ENCODE measurements at places on chromosomes 16 and 17.
A peak's percentile ranks its signal among the peaks of the same experiment; 100 is the strongest.

DNA sequence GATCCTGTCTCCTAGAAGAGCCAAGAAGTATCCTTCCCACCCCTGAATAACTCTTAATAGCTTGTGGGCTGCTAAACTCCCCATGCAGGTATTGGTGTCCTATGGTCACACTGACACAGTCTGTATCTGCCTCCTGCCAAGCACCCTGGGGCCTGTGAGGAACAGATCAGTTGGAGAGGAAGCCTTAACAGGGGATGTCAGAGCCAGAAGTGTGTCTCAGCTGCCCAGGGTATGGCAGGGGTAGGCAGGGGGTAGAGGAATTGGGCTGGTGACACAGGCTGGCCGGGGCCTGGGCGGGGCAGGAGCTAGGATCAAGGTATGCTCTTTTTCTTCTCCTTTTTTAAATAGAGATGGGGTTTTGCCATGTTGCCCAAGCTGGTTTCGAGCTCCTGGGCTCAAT, 44.7 kb downstream of the DDX19A start:
- DNase-seq: no peak

DNA sequence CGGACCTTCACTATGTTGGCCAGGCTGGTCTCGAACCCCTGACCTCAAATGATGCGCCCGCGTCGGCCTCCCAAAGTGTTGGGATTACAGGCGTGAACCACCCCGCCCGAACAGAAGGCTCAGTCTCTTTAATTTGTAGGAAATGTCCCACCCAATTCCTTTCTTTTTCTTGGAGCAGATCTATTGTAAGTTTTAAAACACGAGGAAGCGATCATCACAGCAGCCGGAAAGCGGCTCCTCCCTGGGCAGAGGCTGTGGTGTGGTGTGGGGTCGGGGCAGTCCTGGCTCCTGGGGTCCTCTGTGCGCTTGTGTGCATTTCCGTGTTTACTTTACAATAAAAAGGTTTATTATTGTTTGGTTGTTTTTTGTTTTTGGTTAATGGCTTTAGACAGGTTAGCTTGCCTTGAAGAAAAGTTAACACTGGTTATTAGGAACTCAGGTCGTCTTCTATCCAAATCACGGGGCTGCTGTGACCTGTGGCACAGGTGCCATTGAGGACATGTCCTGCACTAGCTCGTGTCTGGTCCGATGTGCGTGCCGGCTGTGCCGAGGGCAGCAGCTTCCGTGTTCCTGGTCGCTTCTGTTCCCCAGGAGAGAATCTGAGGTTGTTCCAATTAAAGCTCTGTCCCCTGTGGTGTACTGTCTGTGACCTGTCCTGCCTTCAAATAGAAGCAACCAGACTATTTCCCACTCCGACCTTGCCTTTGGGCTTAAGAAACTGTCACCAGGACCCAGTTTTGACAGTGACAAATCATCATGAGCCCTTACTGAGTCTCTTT, 83.1 kb downstream of the SEC14L1 start:
- no peak for DNase-seq

- DNase-seq: no peak
Observed at GRCh38 chr16:46996391-46996790, 22.9 kb upstream of the DNAJA2 start.

DNA sequence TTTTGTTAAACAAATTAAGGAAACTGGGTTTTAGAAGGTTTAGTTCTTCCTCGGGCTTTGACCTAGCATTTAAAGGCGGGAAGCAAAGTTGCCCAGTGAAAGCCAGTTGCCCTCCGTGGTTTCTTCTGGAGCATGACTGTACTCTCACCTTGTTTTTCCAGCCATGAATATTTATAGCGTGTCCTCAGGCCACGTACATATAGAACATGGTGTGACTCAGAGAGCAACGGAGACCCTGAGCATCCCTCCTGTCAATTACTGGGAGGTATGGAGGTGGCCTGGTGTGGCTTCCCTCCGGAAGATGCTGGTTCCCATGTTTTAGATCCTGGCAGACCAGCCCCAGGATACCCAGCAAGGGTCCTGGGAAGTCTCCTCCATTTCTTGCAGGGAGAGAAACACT, 48.4 kb downstream of the AKAP1 start:
- no peak for DNase-seq

DNA sequence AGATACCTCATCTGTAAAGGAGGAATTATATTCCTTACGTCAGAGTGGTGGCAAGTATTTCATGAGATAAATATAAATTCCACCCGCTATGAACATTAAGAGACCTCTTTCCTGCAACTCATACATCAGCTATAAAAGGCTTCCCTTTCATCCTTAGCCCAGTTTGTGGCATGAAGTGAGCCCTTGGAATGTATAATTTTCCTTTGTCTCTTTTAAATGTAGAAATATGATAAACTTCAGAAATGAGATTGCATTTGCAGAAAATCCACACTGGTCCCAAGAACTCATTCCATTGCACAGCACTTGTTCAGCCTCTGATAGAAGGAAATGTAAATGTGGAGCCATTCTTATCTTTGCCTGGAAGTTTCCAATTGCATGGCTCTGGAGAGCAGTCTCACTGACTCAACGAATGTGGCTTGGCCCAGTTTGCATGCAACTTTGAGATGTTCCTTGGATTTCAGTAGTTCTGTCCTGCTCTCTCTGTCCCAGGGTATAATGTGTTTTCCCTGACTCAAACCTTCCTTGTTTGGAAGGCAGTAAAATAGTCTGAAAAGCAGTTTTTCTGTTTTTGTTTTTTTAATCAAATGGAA, 746.4 kb downstream of the CDH11 start:
- no peak for DNase-seq

DNA sequence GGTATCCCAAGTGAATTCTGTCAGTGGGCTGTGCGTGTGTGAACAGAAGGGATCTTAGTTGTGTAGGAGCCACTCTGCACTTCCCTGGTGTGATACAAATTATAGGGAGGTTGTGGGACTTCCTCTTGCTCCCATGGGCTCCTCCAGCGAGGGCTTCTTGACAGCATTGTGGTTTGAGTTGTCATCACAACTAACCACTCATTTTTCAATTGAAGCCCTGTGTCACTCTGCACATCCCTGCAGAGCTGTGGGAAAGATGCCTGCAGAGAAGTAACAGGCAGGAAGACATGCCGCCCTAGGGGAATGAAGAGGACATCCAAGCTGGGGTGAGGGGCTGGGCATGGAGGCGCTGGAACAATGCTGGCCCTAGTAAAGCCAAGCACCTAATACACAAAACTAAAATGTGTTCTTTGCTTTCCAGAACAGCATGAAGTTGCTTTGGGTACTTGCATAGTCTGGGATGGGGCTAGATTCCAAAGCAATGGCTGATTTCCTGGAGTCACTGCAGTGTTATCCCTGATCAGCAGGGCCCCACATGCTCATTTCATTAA, 692.5 kb downstream of the TOX3 start:
- DNase-seq: no peak

- peak; percentile 18 for DNase-seq
Observed at GRCh38 chr16:16871196-16871595, 492.3 kb downstream of the NPIPA7 start.

DNA sequence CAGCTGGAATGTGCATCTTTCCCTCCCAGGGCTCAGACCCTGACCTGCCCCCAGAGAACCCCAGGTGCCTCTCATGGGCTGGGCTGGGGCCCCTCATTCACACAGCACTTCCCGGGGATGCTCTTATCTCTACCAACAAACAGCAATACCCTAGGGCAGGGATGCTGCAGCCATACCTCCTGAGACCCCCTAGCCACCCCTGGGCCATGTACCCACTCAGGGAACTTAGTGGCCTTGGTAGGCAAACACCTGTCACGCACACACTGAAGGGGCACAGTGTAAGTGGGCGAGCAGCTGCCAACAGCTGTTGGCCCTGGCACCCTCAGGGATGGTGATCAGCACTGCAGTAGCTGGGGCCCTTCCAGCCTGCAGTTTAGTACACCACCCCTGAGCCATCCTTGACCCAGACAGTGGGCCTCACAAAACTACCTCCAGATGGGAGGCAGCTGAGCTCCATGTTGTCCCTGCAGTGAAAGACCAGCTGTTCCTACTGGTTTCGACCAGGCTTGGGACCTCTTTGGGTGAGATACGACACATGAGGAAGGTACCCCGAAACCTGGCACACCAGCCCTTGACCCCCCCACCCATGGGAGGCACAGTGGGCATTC, 1723.6 kb downstream of the TP53TG3F start:
- no peak for DNase-seq
